SK-N-SH (cell line): ENCODE measurements at places on chromosomes 13 and 19. TPM values are rescaled to one million over a fixed set of nuclear protein-coding genes. Genes with fewer than 3 reads are reported as not detected.

CFAP97D2 gene
- not detected in 2 replicates for polyA plus RNA-seq

N4BP2L2 gene
- polyA plus RNA-seq = 16.0 and 22.5 TPM in 2 replicates

- peak overlapping the region; percentile 46; the same call in 1 of the 2 replicates for H3K27ac ChIP-seq
- H3K36me3 ChIP-seq = no peaks in the 10 kb centered on the region
- no peaks in the 10 kb centered on the region; the same call in 1 of the 2 replicates for H3K4me1 ChIP-seq
- no peaks in the 10 kb centered on the region for H3K27me3 ChIP-seq
Measured at GRCh38 chr19:50725218-50725910, 2.2 kb downstream of the CLEC11A start.

- H3K4me3 ChIP-seq = no peak overlapping the region
- no peak overlapping the region for H3K27ac ChIP-seq
- no peaks in the 10 kb centered on the region for H3K36me3 ChIP-seq
- no peaks in the 10 kb centered on the region for H3K27me3 ChIP-seq
- DNase-seq = no peak
Measured at GRCh38 chr13:109592770-109593169, 193.6 kb downstream of the IRS2 start.

- H3K36me3 ChIP-seq = peaks cover 4% of the 10 kb centered on the region
- H3K4me1 ChIP-seq = peaks cover 27% of the 10 kb centered on the region; the same call in 1 of the 2 replicates
- no peak for DNase-seq
- no peak overlapping the region for H3K4me3 ChIP-seq
- peak overlapping the region; percentile 81 for H3K27ac ChIP-seq
- H3K27me3 ChIP-seq = no peaks in the 10 kb centered on the region
Measured at GRCh38 chr19:47614021-47614295, 5.0 kb downstream of the BICRA start.

DNA sequence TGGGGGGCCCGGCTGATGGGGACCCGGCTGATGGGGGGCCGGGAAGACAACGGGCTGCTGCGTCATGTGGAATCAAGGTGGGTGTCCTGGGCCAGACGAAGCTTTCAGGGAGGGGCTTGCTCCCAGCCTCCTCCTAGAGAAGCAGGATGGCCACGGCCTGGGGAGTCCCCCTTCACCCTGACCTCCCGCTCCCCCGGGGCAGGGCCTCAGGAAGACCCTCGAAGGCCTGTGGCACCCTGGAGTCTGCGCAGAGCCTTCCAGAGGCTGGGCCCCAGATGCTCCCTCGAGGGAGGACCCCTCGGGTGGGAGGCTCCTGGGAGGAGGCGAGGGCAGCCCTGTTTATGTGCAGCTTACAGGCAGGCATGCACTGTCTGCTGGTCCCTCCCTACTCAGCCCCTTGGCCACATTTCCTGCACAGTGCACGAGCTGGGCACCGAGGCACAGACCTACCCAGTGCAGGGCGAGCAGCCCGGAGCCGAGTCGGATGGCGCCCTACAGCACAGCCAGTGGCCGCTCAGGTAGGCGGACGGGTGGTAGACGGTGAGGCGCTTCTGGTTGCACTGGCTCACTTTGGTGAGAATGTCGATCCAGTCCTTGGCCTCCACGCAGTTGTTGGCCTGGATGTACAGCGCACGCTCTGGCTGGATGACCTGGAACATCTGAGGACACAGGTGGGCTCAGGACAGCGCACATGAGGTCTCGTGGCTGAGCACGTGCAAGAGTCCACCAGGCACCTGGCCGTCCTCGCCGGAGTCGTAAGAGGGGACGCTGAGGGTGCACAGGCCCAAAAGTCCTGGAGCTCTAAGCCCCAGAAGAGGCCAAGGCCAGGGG, 22.4 kb upstream of the C13orf46 start:
- H3K4me1 ChIP-seq = no peaks in the 10 kb centered on the region
- peaks cover 38% of the 10 kb centered on the region; the same call in 1 of the 2 replicates for H3K36me3 ChIP-seq
- no peaks in the 10 kb centered on the region for H3K27me3 ChIP-seq
- DNase-seq = no peak
- no peak overlapping the region for H3K4me3 ChIP-seq

DNA sequence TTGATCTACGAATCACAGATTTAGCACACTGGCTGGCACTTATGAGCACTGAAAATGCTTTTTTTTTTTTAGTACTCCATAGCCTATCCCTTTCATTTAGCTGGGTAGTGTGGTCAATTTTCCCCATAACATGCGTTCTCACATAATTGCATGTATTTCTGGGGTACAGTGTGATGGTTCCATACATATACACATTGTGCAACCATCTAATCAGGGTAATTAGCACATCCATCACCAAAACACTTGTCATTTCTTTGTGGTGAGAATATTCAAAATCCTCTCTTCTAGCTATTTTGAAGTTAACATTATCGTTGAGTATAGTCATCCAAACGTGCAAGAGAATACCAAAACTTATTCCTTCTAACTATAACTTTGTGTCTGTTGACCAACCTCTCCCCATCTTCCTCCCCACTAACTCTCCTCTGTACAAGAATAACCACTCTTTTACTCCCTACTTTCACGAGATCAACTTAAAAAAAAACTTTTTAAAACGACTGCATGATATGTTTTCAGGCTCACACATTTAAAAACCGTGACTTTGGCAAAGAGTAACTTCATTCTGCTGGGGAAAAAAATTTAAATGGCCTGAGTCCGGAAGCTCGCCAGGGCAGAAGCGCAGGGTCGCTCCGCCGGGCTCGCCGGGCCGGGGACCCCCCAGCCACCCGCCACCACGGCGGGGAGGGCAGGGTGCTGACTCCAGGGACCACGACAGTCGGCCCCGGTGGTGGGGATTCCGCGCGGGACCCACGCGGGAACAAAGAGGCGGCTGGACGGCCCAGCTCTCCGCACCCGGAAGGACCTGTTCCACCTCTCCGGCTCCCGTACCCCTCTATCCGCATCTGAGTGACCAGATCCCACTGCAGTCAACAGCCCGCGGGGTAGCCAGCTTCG, 868 bp upstream of the UBAC2 start:
- no peak for DNase-seq
- H3K27me3 ChIP-seq = no peaks in the 10 kb centered on the region
- no peaks in the 10 kb centered on the region for H3K36me3 ChIP-seq
- H3K4me1 ChIP-seq = peaks cover 6% of the 10 kb centered on the region
- H3K4me3 ChIP-seq = peak overlapping the region; percentile 98

DNA sequence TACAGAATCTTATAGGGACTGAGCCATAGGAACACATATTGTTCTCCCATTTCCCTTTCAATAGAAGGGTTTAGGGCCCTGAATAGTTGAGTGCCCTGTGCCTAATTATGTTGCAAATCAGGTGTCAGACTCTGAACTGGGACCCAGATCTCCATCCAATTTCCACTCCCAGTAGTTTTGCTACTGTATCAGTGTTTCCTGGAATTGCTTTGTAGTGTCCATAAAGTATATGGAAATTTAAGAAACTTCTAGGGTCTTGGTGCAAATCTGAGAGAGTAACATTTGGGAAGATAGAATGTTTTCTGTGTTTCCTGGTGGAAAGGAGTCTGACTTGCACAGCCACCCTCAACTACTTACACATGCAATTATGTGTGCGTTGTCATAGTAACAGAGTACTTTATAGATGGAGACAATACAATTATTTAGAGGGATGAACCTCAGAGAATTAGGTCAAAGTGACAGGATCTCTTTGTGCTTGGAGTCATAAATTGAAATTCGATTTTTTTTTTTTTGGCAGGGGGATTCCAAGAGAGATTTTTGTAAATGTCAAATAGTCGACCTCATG, 646 bp upstream of the SLC10A2 start:
- no peaks in the 10 kb centered on the region for H3K4me1 ChIP-seq
- DNase-seq = peak; percentile 28
- H3K36me3 ChIP-seq = no peaks in the 10 kb centered on the region
- H3K27me3 ChIP-seq = no peaks in the 10 kb centered on the region

DNA sequence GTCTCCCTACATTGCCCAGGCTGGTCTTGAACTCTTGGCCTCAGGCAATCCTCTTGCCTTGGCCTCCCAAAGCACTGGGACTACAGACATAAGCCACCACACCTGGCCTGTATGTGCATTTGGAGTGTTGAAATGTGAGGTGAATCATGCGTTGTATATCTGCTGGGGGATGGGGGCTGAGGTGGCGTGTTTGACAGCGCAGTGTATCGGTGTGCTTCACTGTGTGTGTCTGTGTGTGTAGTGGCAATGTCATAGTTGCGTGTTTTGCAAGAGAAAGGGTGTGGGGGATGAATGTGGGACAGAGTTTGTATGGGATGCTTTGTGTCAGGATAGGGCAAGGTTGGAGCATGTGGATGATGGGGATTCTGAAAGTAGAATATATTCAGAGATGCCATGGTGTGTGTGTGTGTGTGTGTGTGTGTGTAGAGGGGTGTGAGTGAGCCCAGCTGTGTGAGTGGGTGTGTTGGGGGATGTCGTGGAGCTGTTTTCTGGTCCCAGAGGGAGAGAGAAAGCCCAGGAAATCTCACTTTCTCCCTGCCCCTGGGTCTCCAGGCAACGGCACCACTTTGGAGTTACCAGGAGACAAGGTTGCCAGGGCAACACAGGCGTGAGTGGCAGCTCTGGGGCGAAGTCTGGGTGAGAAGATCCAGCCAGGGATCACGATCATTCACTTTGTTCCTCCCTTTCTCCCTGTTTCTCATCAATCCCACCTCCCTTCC, 1.1 kb upstream of the SWSAP1 start:
- H3K4me1 ChIP-seq = peaks cover 14% of the 10 kb centered on the region
- peak; percentile 86 for DNase-seq
- no peaks in the 10 kb centered on the region for H3K27me3 ChIP-seq
- H3K4me3 ChIP-seq = peak overlapping the region; percentile 62
- no peaks in the 10 kb centered on the region for H3K36me3 ChIP-seq

DNA sequence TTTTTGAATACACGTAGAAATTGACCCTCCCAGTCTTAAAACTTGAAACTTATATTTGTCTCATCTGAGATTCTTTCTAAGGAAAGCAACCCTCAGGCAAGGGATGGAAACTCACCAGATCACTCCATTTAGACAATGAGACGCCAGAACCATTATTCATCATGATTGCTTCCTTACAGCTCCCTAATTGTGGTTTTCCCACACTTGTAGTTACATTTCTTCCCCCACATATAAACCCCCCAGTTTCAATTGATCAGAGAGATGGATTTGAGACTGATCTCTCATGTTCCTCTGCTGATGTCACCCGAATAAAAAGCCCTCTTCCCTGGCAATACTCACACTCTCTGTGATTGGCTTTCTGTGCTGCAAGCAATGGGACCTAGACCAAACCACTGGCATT, 197.9 kb upstream of the STARD13 start:
- no peak overlapping the region for H3K4me3 ChIP-seq
- H3K36me3 ChIP-seq = no peaks in the 10 kb centered on the region
- H3K27me3 ChIP-seq = no peaks in the 10 kb centered on the region
- no peak for DNase-seq
- H3K27ac ChIP-seq = no peak overlapping the region
